Activated CD4-positive, alpha-beta T cell treated with anti-CD3 and anti-CD28 coated beads for 24 hours (primary cell): ENCODE measurements at places on chromosomes 12 and 14.

- DNase-seq, result no peak
These were observed 4.9 kb upstream of the SUSD6 start for GRCh38 chr14:69606258-69607184.

DNA sequence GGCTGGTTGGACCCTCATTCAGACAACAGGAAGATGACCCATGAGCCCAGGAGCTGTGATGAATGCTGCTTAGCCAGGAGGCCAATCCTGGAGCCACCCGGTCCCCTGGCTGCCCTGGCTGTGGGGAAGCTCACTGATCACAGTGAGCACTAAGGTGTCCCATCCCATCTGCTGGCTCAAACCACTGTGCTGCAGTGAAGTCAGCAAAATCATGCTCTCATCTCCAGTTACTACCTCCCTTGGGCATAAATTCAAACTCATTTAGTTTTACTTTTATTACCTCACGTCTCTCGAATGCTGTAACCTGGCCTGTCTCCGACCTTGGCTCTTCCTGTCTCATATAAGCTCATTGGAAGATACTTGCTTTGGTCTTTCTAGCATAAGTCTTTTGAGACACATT, 112.4 kb downstream of the APAF1 start:
- no peak for DNase-seq

DNA sequence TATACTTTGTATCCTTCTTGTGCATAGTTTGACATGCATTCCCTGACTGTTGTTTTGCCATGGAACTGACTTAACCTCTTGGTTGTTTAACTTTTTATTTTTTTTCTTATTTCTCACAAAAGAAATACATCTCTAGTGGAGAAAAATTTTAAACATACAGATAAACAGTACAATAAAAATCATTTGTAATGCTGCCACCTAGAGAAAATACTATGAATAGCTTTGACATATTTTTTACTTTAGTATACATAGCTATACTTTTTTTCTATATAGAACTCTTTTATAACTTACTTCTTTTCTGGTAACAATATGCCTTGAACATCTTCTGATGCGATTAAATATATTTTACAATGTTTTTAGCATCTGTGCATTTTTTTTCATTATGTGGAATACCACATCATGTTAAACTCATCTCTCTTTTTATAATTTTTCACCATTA, 184.5 kb downstream of the AKAP6 start:
- no peak for DNase-seq

DNA sequence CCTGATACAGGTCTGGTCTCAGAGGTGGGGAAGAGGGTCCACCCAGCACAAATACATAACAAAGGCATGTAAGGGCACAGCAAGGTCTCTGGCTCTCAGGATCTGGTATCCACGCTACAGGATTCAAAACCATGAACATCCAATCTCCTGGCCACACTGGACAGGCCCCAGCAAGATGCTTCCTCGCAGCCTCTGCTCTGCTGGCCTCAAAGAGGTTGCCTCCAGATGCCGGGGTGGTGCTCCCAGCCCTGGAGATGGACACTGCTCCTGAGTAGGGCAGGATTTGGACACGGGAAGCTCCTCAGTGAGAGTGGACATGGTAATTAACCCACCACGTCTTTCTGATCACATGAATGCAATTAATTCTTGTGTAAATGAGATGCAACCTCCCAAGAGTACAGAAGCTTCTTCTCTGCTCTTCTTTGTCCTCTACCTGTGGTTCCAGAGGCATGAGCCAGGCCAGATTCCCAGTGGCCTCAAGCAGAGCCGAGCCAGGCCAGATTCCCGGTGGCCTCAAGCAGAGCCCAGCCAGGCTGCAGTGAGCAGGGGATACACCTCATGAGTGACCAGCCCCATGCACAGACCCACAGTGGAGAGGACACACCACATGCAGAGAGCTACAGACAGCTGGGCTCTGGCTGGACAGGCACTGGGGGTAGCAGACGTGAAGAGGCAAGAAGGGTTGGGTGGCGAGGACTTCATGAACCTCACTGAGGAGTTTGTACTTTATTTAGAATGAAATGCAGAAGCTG, 186.4 kb downstream of the PIWIL1 start:
- DNase-seq, result no peak

DNA sequence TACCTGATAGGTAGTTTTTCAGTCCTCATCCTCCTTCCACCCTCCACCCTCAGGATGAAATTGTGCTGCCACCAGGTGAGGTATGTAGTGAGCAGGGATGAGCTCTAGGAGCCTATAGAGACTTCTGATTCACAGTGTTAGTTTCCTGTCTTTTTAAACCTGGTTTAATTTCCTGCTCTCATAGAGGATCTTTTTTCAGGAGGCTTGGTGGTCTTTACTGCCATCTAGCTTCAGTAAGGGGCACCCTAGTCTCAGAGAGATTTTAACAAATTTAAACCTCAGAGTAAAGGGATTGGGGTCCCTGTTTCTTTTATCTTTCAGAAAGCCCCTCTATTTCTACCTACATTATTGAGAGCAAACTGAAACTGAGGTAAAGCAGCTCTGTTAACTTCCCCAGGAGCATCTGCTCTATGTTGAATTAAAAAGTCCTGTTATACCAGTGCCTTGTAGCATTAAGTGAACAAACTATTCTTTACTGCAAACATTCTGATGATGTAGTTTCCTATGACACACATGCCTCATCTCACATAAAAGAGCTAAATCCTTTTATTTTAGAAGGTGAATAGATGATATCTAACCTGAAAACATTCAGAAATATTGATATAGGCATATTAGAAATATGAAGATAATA, 172.2 kb upstream of the DDHD1 start:
- no peak for DNase-seq

DNA sequence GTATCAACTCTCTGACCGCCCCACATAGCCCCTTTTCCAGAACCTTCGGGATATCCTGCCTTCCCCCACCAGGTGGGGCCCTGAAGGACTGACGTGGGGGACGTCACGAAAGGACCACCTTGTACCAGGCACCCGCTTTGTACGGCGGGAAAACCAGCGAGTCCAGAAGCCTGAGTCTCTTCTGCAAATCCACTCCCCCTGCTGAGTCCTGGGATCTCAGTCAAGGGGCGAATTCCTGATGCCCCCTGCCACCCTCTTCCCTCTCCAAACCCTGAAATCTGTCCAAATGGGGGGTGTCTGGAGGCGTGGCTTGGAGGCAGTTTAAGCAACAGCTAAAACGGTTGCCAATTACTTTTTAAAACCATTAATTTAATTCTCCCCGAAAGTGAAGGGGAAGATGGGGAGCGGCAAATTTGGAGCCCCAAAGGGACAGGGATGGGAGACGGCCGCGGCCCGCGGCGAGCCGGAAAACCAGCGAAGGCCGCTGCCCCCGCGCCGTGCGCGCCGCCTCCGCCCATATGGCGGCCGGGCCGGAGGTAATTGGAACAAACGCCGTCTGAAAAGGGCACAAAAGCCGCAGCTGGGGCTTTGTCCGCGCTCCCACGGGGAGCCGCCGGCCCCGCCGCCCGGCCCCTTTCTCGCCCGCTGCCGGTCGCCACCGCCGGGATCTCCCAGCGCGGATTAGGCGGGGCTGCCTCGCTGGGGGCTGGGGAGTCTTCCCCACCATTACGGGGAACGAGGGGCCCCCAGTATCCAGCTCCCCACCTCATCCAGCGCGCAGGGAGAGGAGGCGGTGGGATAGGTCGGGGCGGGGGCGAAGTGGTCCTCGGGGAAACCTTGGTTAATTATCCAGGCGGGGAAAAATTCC, 6.6 kb downstream of the LHX5 start:
- no peak for DNase-seq

DNA sequence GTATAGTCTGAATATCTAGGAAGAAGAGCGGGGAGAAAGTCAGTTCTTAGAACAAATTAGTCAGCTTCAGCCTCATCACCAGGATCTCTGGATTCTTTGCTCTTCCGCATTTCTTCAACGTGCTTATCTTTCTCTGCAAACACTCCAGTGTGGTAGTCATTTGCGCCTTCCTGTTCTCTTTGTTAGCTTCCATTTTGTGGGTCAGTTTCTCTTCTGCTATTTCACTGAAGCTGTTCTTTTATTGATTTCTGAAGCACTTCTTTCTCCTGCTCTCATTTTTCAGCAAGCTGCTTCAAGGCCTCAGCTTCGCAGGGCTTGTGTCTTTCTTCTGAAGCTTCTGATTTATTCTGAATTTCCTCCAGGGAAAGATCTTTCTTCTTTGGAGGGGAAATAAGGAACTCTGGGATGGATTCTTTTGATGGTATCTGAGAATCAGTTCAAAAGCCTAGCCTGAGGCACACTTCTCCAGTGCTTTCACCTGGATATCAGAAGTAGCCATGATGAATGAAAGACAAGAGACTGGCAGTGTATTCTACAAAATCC, 13.5 kb downstream of the AMN1 start:
- DNase-seq, result no peak

- no peak for DNase-seq
These were observed 272.6 kb downstream of the FOXG1 start for GRCh38 chr14:29039171-29039570.
